Naive B cell (primary cell): ENCODE measurements at places on chromosomes 6 and 20.

DNA sequence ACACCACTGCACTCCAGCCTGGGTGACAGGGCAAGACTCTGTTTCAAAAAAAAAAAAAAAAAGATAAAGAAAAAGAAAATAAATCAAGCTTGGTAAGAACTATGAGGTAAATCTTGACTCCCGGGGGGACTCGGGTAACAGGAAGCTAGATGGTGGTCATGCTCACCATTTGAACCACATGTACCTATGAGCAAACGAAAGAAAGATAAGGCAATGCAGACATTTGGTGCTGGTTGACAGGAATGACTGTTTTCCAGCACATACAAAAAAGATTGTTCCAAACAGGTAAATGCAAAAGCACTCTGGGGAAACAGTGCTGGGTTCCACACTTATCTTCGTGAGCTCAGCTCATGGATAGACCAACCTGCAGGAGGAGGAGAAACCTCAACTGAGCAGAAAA, 22.8 kb upstream of the PTPN1 start:
- no peak overlapping the region for H3K27ac ChIP-seq
- DNase-seq = no peak
- H3K36me3 ChIP-seq = no peaks in the 10 kb centered on the region
- H3K27me3 ChIP-seq = no peaks in the 10 kb centered on the region

GRCh38 chr20:40738976-40739375, 49.9 kb upstream of the MAFB start:
- H3K36me3 ChIP-seq = peaks cover 7% of the 10 kb centered on the region
- DNase-seq = no peak
- H3K4me1 ChIP-seq = peaks cover 5% of the 10 kb centered on the region
- H3K27ac ChIP-seq = no peak overlapping the region

- no peak overlapping the region for H3K4me3 ChIP-seq
- no peaks in the 10 kb centered on the region for H3K4me1 ChIP-seq
- H3K27me3 ChIP-seq = no peaks in the 10 kb centered on the region
- H3K27ac ChIP-seq = no peak overlapping the region
- peaks cover 16% of the 10 kb centered on the region for H3K36me3 ChIP-seq
Measured at GRCh38 chr6:82906951-82907350, 158.7 kb downstream of the UBE3D start.

DNA sequence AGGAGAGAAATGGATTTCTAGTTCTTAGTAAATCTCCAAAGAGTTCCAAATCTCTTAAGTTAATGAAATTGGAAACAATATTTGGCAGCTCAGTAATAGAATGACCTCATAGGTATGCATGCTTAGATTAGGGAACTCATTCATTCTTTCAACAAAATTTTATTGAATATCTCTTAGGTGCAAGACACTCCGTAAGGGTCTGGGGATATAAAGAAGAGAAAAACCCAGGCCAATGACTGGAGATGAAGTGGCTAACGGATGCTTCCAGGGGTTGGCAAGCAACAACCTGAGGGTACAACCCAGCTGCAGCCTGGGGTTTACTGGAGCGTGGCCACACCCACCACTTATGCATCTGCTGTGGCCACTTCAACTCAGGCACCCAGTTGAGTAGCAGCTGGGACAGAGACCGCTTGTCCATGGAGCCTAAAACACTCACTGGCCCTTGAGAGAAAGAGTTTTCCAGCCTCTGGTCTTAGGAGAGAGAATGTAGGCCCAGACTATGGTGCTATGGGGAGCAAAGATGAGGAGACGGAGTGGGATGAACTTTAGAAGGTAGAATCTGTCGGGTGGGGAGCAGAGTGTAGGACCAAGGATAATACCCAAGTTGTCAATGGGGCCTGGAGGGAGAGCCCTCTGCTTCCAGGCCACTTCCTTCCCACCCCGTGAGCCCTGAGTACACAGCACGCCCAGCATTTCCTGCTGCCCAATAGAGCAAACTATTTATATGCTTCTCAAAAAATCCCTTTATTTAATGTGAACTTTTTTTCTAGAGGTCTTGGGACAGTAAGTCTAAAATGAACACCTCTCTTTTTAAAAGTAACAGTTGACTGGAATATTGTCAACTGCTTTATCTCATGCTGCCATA, 46.8 kb upstream of the PXDC1 start:
- no peaks in the 10 kb centered on the region for H3K27me3 ChIP-seq
- DNase-seq = no peak
- H3K4me3 ChIP-seq = no peak overlapping the region
- peaks cover 31% of the 10 kb centered on the region for H3K4me1 ChIP-seq

- no peaks in the 10 kb centered on the region for H3K4me1 ChIP-seq
- no peak for DNase-seq
- H3K27me3 ChIP-seq = no peaks in the 10 kb centered on the region
- no peaks in the 10 kb centered on the region for H3K36me3 ChIP-seq
Measured at GRCh38 chr6:80872951-80873308, 766.5 kb downstream of the BCKDHB start.

DNA sequence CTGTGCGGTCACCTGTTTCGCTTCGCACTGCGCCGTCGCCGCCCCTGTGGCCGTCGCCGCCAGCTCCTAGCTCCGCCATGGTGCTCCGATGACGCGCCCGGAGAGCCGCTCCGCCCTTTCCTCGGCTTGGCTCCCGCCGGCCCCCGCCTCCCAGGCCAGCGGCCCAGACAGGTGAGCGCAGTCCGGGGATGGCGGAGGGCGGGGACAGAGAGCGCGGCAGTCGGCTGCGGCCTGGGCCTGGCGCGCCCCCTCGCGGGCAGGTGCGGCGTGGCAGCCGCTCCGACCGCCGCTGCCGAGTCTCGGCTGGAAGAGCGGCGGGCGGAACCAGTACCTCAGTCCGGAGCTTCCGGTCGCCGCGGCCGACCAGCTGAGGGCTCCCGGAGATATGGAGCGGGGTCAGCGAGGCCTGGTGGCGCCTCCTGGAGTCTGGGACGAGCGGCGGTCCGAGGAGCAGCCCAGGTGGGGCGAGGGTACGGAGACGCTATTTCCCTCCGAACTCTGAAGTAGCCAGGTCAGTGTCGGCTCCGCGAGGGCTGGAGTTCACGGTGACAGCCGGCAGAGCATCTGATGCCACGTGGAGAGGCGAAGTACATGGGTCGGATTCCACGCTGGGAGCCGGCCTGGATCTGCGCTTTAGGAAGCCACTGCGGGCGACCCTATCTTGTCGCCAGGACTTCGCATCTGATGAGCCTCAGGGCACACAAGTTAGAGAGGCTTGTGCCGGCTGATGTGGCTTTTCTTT, at the start of gene MAP7:
MAP7 (minus strand) TSS at position 93 of the 742 bp plus-strand sequence; CDS start at position 79, 14 bp downstream.
- H3K36me3 ChIP-seq = no peaks in the 10 kb centered on the region
- peaks cover 9% of the 10 kb centered on the region for H3K4me1 ChIP-seq
- H3K27ac ChIP-seq = no peak within 1 kb of the TSS

- H3K4me3 ChIP-seq = no peak overlapping the region
- H3K27ac ChIP-seq = no peak overlapping the region
- no peaks in the 10 kb centered on the region for H3K36me3 ChIP-seq
Measured at GRCh38 chr20:22775256-22775655, 190.9 kb upstream of the FOXA2 start.

GRCh38 chr6:79626811-79627210, 4.3 kb upstream of the SH3BGRL2 start:
- no peak for DNase-seq
- H3K4me1 ChIP-seq = peaks cover 9% of the 10 kb centered on the region
- no peak overlapping the region for H3K4me3 ChIP-seq
- H3K36me3 ChIP-seq = no peaks in the 10 kb centered on the region

- H3K27me3 ChIP-seq = no peaks in the 10 kb centered on the region
- H3K4me1 ChIP-seq = peaks cover 39% of the 10 kb centered on the region
- H3K36me3 ChIP-seq = peaks cover 12% of the 10 kb centered on the region
- H3K27ac ChIP-seq = no peak overlapping the region
- H3K4me3 ChIP-seq = no peak overlapping the region
- DNase-seq = no peak
Measured at GRCh38 chr20:25025986-25026605, 31.8 kb downstream of the ACSS1 start.

DNA sequence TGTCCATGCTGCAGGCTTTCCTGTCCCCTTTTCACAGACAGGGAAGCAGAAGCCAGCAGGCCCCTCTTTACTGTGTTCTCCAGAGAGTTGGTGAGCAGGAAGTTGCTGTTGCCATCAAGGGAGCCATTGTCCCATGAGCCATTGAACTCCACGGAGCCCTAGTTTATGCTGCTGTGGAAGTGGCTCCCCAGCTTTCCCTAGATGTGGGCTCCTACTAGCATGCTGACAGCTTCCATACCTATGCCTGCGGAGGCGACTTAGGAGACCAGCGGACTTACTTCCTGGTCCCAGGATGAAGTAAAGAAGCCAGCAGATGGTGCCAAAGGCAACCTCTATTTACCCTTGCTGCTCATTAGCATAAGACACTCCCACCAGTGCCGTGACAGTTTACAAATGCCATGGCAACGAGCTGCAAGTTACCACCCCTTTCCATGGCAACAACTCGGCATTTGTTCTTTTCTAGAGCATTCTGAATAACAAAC, 30.8 kb upstream of the FKBP1A start:
- peaks cover 13% of the 10 kb centered on the region for H3K27me3 ChIP-seq
- no peaks in the 10 kb centered on the region for H3K4me1 ChIP-seq
- no peak overlapping the region for H3K27ac ChIP-seq
- no peak overlapping the region for H3K4me3 ChIP-seq

- H3K4me3 ChIP-seq = no peak overlapping the region
- H3K27me3 ChIP-seq = peaks cover 8% of the 10 kb centered on the region
- peaks cover 14% of the 10 kb centered on the region for H3K4me1 ChIP-seq
- no peak overlapping the region for H3K27ac ChIP-seq
- no peak for DNase-seq
Measured at GRCh38 chr6:136599329-136600011, 49.2 kb upstream of the MAP7 start.

DNA sequence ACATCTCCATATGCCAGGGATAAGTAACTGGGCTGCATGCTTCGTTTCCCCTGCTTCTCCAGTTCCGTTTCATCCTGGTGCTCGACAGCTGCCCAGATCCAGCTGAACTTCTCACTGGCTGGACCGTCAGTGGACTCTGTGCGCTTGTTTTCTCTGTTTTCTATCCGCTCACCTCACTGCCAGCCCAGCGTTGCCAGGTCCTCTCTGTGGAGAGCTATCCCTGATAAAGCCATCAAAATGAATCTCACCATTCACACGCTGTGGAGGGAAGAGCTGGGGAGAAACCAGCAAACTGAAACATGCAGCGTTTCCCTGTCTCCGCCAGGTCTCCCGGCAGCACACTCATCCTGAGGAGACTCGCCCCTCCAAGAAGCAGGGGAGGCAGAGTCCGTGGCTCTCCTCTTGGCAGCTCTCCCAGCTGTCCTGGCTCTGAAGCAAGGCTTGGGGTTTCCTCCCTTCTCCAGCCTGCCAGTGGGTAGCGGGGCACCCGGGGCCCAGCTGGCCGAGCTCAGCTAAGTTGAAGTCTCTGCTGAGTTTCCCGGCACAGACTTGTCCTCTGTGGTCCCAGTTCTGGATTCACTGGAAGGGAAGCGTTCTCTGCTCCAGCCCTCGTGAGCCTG, 160.9 kb downstream of the DTNBP1 start:
- no peak for DNase-seq
- H3K36me3 ChIP-seq = peaks cover 8% of the 10 kb centered on the region
- no peaks in the 10 kb centered on the region for H3K27me3 ChIP-seq
- H3K4me1 ChIP-seq = peaks cover 5% of the 10 kb centered on the region
- H3K4me3 ChIP-seq = no peak overlapping the region

- H3K27me3 ChIP-seq = peaks cover 9% of the 10 kb centered on the region
- no peak for DNase-seq
- no peak overlapping the region for H3K4me3 ChIP-seq
- H3K4me1 ChIP-seq = peaks cover 16% of the 10 kb centered on the region
Measured at GRCh38 chr20:3163099-3164042, 3.7 kb upstream of the FASTKD5 start.

- H3K36me3 ChIP-seq = no peaks in the 10 kb centered on the region
- H3K27ac ChIP-seq = no peak overlapping the region
- no peak overlapping the region for H3K4me3 ChIP-seq
- DNase-seq = no peak
Measured at GRCh38 chr6:99295276-99295675, 54.2 kb downstream of the FAXC start.

- H3K4me3 ChIP-seq = no peak overlapping the region
- peaks cover 4% of the 10 kb centered on the region for H3K36me3 ChIP-seq
- H3K27ac ChIP-seq = no peak overlapping the region
- H3K4me1 ChIP-seq = peaks cover 3% of the 10 kb centered on the region
Measured at GRCh38 chr6:75291744-75292143, 7.2 kb upstream of the TMEM30A start.

DNA sequence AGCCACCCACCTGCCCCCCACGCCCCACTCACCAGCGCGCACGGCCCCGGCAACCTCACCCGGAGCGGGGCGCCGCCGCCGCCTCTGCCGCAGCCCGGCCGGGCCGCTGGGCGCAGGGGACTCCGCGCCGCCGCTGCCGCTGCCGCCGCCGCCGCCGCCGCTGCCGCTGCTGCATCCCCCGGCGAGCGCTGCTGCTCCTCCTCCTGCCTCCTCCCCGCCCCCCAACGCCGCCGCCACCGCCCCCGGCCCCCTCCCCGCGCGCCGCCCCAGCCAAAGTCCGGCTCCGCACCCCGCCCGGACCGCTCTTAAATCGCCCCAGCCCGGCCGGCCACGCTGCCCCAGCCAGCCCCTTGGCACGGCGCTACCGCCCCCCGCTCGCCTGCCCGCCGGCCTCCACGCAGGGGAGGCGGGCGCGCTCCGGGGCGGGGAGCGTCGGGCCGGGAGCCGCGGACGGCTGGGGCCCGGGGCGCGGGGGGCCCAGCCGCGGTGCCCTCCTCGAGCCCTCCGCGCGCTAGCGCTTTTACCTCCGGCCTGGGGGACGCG, at the start of gene SULF2:
SULF2 (minus strand) TSS at position 171 of the 543 bp plus-strand sequence. CDS start 28,118 bp downstream, outside the sequence.
- H3K27me3 ChIP-seq = peaks cover 78% of the 10 kb centered on the region
- DNase-seq = peak; percentile 12
- no peaks in the 10 kb centered on the region for H3K36me3 ChIP-seq
- H3K4me1 ChIP-seq = peaks cover 19% of the 10 kb centered on the region

GRCh38 chr6:12010635-12011275, 1.4 kb upstream of the HIVEP1 start:
- H3K36me3 ChIP-seq = peaks cover 8% of the 10 kb centered on the region
- H3K4me1 ChIP-seq = peaks cover 34% of the 10 kb centered on the region
- H3K27me3 ChIP-seq = no peaks in the 10 kb centered on the region
- DNase-seq = no peak
- H3K27ac ChIP-seq = peak overlapping the region; percentile 100
- H3K4me3 ChIP-seq = peak overlapping the region; percentile 99

GRCh38 chr20:63495741-63496595, 2.9 kb downstream of the EEF1A2 start:
- peaks cover 3% of the 10 kb centered on the region for H3K27me3 ChIP-seq
- H3K4me1 ChIP-seq = peaks cover 3% of the 10 kb centered on the region
- no peaks in the 10 kb centered on the region for H3K36me3 ChIP-seq

DNA sequence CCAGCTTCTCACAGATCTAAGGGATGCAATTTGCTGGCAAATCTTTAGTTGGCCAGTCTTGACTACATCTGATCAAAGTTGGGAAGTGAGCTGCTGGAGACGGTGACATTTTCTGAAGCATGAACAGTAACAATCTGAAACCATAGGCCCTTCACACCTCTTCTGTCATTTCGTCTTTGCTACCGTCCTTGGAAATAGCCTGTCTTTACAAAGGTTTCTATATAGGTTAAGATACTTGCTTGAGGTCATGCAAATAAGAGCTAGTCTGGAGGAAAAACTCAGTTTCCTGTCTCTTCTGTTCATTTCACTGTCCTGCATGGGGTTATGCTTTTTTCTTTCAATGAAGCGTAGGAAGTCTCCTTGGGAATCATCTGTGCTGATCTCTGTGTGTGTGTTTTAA, 55.6 kb downstream of the CARMIL1 start:
- no peak for DNase-seq
- H3K4me3 ChIP-seq = no peak overlapping the region
- peaks cover 23% of the 10 kb centered on the region for H3K27me3 ChIP-seq
- H3K36me3 ChIP-seq = no peaks in the 10 kb centered on the region
- H3K27ac ChIP-seq = no peak overlapping the region
- no peaks in the 10 kb centered on the region for H3K4me1 ChIP-seq

GRCh38 chr20:6715401-6715941, 52.0 kb upstream of the BMP2 start:
- no peak overlapping the region for H3K27ac ChIP-seq
- no peaks in the 10 kb centered on the region for H3K4me1 ChIP-seq
- no peaks in the 10 kb centered on the region for H3K27me3 ChIP-seq
- no peak for DNase-seq

- DNase-seq = no peak
- H3K36me3 ChIP-seq = peaks cover 26% of the 10 kb centered on the region
Measured at GRCh38 chr6:38184585-38185080, 365.1 kb downstream of the ZFAND3 start.
